ENCODE measurements at places on chromosomes 5 and 9.

DNA sequence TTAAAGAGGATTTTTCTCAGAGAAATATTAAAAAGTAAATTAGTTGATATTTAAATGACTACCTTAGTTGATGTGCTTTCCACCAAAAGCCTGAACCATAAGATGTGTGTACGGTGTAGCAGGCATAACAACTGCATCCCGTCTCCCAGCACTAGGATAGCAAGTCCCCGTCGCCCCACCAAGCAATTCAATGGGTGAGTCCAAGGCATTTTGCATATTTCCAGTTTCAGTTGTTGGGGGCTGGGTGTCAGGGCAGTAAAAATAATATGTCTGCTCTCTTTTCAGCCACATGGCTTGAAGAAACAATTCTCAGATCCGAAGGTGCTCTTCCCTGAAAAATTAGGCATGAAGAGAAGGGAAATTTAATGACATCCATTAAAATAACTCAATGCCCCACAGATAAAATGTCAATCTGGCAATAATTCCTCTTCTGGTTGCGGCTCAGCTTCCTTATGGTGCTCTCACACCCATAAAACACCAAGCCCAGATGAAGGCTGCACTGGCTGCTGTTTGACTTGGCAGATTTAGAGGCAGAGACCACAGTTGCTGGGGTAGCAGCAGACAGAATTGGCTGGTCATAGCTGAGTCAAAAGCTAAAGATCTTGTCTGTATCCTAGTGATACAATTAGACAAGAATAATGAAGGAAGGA, 124.4 kb upstream of the ADCY2 start:
- DNase-seq = no peak

DNA sequence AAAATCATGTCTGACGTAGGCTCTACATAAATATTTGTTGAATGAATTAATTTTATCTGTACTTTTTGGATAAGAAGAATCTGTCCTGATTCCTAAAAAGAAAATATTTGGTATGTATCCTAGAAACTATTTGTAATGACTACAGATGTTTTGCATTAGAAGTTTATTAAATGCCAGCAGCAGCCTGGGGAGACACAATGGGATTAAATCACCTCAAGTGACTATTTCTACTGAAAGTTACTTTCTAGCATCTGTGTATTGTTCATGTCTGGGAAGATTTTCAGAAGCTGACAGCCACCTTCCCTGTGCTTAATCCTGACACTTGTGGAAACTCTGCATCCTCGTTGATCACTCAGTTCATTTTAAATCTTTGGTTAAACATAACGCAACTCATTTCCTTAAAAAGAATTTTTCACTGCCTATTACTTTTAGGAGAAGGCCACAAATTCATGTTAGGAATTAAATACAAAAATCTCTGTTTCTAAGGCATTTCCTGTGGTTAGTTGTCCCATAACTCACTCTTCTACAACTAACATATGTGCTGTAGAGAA, 209.3 kb upstream of the PPP1R2B start:
- no peak for DNase-seq

DNA sequence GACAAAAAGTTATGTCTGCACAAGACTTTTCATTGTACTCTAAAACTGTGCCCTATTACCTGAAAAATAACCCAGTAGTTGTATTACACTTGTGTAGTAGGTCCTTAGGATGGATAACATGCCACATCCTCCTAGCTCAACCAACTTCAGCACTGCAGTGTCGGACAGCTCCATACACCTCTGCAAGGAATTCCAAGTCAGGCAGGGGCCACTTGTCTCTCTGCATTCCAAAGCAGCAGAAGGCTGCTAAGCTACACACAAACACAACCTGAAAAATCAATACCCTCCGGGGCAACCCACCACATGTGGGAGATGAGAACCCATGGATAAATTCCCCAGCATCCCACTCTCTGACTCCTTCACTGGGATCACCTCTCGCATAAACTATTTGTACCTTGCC, 50.2 kb downstream of the MED10 start:
- DNase-seq = no peak

GRCh38 chr5:16585041-16585667, 31.6 kb downstream of the RETREG1 start:
- DNase-seq = no peak
